ENCODE measurements at places on chromosomes 6 and 20.

DNA sequence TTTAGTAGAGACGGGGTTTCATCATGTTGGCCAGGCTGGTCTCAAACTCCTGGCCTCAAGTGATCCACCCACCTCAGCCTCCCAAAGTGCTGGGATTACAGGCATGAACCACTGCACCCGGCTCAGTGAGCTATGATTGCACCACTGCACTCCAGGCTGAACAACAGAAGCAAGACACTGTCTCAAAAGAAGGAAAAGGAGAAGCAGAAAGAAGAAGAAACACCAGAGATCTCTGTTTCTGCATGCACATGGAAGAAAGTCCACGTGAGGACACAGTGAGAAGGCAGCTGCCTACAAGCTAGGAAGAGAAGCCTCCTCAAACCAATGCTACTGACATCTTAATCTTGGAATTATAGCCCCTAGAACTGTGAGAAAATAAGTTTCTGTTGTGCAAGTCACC, 16.0 kb downstream of the ECT2L start:
- no peak for DNase-seq

- DNase-seq, result no peak
These were observed 553.5 kb downstream of the HACE1 start for GRCh38 chr6:104306211-104306610.

DNA sequence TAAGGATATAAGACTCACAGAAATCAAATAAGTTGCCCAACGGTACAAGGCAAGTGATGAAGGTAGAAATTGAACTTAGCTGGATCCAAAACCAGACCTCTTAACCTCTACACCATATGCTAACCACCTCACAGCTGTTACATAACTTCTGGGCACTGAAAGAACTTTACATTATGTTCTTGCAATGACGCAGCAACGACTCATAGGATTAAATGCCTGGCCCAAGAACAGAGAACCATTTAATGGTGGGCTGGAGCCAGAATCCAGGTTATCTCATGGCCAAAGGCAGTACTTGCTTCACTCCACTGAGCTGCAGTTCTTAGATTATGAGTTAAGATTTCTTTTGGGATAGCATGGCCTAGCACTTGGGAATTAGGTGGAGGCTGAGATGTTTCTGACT, 4.4 kb downstream of the TRMT6 start:
- DNase-seq, result no peak

GRCh38 chr6:348860-349396, 42.6 kb upstream of the IRF4 start:
- DNase-seq, result no peak

DNA sequence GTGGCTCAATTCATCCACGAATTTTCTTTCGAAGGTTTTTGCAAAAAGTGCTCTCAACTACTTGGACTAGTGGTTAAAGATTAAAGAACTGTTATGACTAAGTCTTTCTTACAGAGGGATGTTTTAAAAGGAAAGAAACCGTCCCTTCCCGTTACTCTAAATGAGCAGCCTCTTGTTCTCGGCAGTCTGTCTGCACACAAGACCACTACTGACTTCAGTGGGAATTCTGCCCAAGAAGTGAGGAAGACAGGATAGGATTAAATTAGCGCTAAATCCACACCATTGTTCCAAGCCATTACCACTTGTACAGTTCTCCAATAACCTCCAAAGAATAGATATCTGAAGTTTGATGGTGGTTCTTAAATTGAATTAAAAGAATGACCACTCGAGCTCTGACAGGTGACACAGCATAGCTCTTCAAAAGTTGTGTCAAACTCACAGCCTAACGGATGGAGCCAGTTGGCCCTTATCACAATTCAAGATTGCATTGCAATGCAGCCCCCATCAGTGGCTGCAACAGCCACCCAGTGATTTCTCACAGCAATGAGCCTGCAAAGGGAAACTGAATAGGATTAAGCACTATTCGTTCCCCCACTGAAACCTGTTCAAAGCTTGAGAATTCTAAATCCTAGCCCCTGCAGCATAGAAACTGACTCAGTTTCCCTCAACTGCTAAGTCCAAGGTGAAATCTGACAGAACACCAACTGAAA, 1.8 kb downstream of the EPB41L2 start:
- no peak for DNase-seq

GRCh38 chr6:125453516-125453915, 151.7 kb upstream of the HDDC2 start:
- no peak for DNase-seq

DNA sequence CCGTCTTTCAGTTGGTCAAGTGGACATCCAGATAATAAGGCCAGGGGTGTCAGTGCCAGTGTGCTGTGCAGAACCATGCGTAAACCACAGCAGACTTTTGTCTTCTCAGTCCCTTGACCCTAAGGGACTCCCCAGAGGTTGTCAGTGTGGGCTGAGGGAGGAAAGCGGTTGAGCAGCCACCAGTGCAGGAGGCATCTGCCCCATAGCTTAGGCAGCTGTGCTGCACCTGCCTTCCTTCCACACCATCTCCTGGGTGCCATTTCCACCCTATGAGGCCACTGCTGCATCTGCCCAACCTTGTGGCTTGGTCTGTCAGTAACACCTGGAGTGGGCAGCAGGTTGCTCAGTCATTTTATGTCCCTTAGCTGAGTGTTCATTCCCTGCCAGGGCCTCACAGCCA, 26.0 kb downstream of the PRPF6 start:
- DNase-seq, result no peak
